ENCODE measurements at places on chromosomes 11 and 22. TPM values are rescaled to one million over a fixed set of nuclear protein-coding genes. Genes with fewer than 3 reads are reported as not detected.

DNA sequence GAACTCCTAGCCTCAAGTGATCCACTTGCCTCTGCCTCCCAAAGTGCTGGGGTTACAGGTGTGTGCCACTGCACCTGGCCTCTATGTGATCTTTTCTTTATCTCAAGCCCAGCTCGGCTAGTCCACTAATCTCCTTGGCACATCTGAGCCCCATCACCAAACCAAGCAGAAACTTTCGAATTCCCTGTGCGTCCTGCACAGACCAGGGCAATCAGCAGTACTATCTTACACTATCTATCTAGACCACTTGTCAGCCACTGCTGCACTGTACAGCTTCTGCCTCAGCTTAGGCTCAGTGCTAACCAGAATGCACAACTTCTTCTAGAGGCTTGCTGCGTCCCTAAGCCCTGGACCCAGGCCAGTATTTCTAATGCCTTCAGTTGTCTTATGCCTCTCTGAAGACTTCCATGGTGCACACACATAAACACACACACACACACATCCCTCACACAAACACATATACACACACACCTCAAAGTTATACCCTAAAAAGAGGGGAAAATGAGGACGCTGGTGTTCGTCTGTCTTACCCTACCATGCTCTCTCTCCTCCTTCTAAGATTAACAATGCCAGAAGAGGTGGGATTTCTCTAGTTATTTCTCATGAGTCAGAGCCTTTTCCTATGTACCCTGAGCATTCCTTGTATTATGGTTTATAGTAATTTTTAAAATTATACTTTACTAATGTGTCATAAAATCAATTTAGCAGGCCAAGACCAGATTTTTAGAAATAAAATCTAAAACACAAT is 59.3 kb upstream of the FAM181B start:
- no peaks in the 10 kb centered on the region for H3K36me3 ChIP-seq
- no peak for DNase-seq
- H3K4me3 ChIP-seq, result no peak overlapping the region
- H3K27ac ChIP-seq, result no peak overlapping the region
- no peaks in the 10 kb centered on the region for H3K27me3 ChIP-seq

POLR3H gene
- 53.8 TPM for total RNA-seq

OR4A16 gene
- total RNA-seq, result not detected

GRCh38 chr11:129115652-129116586 is 76.2 kb downstream of the ARHGAP32 start:
- H3K4me1 ChIP-seq, result peaks cover 31% of the 10 kb centered on the region
- peaks cover 7% of the 10 kb centered on the region for H3K36me3 ChIP-seq
- DNase-seq, result no peak

OR56A1 gene
- not detected for total RNA-seq

GRAMD1B gene
- 5.9 TPM for total RNA-seq

SELENOM gene
- not detected for total RNA-seq

DNA sequence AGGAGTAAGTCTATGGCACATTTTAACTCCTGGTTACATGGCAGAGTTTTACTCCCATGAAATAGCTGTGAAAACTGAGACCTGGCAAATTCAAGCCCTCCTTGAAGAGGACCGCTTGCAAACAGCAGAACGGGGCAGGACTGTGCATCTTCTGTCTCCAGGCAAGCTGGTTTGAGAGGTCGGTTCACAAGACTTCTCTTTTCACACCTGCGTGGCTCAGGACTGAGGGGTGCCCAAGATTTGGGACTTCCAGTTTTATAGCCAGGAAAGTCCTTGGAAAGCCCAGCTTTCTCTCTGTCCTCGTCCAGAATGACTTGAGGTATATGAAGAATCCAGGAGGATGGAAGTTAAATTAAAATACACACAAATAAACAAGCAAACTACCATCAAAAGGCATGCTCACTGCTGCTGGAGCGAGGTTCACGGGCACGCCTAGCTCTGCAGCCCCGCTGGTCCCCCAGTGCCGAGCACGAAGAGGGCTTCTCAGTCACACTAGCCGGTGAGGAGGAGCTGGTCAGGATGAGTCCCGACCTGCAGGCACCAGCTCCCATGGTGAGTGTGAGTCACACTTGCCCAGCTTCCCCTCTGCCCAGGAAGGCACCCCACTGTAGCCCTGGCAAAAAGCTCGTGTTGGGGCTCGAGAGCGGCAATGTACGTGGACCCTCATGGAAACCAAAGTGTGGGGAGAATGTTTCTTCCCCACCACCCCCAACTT is 1382.4 kb downstream of the BRD1 start:
- H3K27me3 ChIP-seq, result no peaks in the 10 kb centered on the region
- H3K4me3 ChIP-seq, result no peak overlapping the region
- H3K36me3 ChIP-seq, result peaks cover 6% of the 10 kb centered on the region

DNA sequence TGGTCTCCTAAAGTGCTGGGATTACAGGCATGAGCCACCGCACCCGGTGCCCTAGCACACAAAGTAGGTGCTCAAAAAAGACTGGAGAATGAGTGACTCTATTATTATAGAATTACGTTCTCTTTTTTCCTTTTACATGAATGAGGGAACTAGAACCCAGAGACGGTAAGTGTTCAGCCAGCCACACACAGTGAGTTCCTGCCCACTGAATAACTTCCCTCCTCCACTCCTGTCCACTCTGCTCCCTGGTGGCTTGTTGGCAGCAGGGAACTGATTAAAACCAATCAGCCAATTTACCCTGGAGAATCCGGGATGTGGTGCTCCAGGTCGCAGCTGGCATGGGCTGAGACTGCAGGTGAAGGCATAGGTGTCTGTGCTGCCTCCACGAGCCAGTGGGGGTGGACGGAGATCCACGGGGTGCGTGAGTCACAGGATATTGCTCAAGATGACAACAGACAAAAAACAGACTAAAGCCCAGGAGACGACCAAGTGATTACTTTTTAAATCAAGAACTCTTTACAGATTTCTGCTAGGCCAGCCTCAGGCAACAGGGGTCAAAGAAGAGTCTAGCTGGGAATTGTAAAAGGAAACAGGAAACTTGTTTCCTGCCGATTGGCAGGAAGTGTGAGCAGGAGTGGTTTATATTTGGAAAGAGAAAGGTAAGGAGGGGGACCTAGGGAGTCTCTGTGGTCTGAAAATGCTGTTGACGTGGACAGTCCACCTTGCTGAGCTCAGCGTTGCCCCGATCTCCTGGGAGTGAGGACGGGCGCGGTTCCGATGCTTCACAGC is 95.2 kb upstream of the TP53I11 start:
- no peak overlapping the region for H3K27ac ChIP-seq
- H3K4me1 ChIP-seq, result peaks cover 11% of the 10 kb centered on the region
- no peak overlapping the region for H3K4me3 ChIP-seq

Measured in Calu3 (cell line).